ENCODE measurements at places on chromosomes 5 and 9. TPM values are rescaled to one million over a fixed set of nuclear protein-coding genes. Genes with fewer than 3 reads are reported as not detected.

Gene SSBP2
- 30.8 TPM for total RNA-seq

Gene ZNF474
- under 0.01 TPM for total RNA-seq

Gene RNF208
- 0.33 TPM for total RNA-seq

Gene RFX3
- 2.8 TPM for total RNA-seq
